Stimulated activated CD8-positive, alpha-beta memory T cell treated with anti-CD3 and anti-CD28 coated beads, Interleukin-15, amount 100 ng/mL, for 48 hours (primary cell): ENCODE measurements at places on chromosomes 3 and 15.

- peak; percentile 53 for DNase-seq
Measured at GRCh38 chr3:4976109-4976508, 3.1 kb upstream of the BHLHE40 start.

GRCh38 chr3:62356356-62356755, 17.0 kb downstream of the FEZF2 start:
- no peak for DNase-seq

- DNase-seq: no peak
Measured at GRCh38 chr3:40186508-40186907, 123.0 kb upstream of the EIF1B start.

GRCh38 chr3:32354362-32354778, 37.3 kb upstream of the CMTM7 start:
- DNase-seq: no peak

DNA sequence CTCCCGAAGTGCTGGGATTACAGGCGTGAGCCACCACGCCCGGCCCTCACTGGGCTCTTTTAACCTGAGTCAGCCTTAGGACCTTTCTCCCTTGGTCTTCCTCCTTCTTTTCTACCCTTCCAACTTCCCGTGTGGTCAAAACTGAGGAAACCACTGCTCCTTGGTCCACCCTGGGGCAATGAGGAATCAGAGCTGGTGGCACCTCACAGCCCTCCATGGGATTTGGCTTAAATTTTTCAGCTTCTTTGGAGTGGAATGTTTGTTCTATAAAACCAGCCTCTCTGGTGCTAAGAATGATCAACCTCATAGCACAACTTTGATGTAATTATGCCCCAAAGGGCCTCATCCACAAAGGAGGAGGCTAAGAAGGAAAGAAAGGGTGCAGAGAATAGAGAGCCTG, 76.6 kb upstream of the CFAP20DC start:
- no peak for DNase-seq

GRCh38 chr3:31858439-31858838, 122.6 kb downstream of the OSBPL10 start:
- DNase-seq: no peak

DNA sequence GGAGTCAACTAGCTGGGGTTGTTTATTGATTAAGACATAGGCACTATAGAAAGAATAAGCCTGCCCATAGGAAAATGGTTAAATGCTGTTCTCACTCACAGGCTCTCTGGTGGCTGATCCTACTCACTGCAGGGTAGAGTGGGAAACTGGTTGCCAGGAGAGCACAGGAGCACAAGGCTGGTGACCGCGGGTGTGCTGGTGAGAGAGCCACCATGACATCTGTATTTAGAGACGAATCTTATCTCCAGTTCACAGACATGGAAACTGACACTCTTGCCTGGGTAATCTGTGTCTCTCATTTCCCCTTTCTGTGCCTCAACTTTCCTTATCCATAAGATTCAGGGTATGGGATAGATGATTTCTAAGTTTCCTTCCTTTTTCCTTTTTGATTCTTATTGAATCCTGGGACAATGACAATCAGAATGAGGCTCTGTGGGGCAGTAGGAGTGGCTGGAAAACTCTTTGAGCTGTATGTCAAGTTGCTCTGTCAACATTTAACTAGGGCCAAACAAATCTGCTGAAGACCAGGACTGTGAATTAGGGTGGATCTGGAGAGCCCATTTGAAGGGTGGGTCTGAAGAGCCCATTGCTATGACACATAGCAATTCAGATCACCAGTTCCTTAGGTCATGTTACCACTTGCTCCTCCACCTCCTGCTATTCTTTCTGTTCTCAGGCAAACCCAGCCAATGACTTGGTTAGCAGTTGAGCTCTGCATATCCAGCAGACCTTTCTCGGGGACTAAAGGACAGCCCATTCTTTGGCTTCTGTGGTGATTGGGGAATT, 286.1 kb upstream of the TBL1XR1 start:
- no peak for DNase-seq

GRCh38 chr3:13023235-13023970, 49.8 kb downstream of the IQSEC1 start:
- DNase-seq: no peak

DNA sequence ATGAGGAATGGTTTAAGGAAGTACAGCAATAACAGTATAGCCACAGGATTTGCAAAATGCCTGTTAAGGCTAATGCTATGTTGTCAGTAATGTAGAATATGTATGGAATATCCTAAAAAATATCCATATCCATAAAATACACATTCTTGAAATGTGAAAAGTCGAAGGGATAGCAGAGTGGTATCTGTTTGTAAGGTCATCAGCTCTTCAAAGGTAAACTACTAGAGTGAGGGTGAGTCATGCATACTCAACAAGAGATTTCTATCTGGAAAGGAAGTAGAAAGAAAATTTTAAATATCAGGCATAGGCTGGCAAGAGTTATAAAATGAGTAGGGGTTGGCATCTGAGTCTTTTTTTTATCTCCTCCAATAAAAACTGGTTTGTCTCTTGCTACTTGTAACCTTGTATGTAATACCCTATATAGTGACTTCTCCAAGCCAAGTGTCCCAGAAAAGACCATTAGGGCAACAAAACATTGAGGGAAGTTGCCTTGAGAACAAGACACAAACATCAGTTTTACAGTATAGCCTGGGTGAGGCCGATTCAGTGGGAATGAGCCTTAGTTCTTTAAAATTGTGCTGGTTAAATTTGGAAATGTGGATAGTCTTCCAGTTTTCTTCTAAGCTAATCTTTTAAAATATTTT, 103.1 kb downstream of the SPATA16 start:
- no peak for DNase-seq
